Naive thymus-derived CD4-positive, alpha-beta T cell (primary cell): ENCODE measurements at places on chromosomes 6 and 20.

- DNase-seq, result no peak
Observed at GRCh38 chr6:82408952-82409431, 45.4 kb downstream of the TPBG start.

- peak; percentile 32 for DNase-seq
Observed at GRCh38 chr20:37316116-37316774, 26.8 kb downstream of the MANBAL start.

GRCh38 chr6:136123468-136123867, 126.6 kb downstream of the MTFR2 start:
- no peak for DNase-seq

DNA sequence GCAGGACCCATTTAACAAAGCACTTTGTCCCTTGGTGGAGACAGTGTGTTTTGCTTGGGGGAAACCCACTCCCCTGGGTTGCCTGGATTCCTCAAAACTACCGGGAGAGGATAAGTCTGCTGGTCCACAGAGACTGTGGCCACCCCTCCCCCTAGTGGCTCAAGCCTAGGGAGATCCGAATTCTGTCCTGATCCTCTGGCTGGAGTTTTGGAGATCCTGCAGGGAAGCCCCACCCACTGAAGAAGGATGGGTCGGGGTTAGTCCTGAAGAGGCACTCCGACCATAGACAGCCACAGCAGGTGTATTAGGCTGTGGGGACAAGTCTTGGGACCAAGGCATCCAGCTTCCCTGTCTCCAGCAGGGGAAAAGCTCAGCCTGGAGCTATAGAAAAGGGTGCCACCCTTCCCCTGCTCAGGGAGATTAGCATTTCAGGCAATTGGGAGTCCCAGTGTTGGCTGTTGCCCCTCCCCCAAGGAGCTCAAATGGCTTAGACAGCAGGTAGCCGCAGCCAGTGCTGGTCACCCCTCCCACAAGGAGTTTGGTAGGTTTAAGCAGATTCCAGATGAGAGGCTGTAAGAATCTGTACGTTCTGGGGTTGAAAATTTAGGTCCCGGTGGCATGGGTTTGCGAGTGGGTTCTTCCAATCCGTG, 750.0 kb downstream of the TBC1D32 start:
- DNase-seq, result no peak

- DNase-seq, result no peak
Observed at GRCh38 chr6:35086636-35087360, 54.3 kb downstream of the TCP11 start.

DNA sequence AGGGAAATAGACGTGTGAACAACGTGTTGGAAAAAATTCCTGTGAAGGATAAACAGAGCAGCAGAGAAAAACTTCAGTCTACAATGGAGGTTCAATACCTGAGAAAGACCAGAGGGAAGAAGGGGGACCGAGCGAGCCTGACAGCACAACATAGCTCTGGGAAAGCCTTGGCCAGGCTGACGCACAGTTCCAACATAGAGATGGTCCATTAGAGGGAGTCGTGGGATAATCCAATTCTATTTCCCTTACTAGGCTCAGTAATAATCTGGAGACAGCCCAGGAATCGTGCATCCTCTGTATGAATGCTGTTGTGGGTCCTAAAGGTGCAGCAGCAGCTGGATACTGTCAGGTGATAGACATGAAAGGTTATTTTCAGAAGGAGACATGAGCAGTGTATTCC, 370.8 kb upstream of the BTBD3 start:
- no peak for DNase-seq
